ENCODE measurements at places on chromosomes 7 and 10.

DNA sequence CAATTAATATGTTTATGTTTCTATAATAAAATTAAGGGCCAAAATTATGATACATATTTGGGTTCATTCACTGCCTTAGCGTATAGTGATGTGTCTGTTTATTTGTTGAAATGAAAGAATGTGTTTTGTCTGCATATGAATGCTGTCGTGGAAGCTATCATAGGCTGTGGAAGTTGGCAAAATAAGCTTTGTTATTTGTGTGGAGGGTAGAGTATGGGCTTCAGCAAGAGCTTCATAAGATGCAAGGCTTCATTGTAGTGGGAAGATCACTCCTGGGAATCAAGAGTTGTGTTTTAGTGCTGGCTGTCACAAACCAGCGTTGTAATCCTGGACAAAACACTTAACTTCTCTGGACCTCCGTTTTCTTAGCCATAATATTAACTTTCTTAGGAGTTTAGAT, 2.5 kb downstream of the SLK start:
- DNase-seq: no peak

DNA sequence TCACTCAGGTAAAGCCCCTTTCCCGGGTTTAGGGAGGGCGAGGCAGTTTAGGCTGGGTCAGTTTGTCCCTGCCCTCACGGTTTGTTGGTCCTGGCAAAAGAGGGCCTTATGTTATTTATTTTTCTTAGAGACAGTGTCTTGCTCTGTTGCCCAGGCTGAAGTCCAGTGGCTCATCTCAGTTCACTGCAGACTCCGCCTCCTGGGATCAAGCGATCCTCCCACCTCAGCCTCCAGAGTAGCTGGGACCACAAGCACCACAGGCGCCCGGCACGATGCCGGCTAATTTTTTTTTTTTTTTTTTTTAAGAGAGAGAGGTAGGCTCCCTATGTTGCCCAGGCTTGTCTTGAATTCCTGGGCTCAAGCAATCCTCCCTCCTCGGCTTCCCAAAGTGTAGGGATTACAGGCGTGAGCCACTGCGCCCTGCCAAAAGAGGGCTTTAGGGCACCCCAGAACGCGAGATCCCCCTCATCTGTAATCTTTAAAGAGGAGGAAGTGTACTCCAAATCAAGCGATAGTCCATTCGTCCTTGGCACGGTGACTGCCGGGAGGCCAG, 626 bp upstream of the BMS1 start:
- DNase-seq: no peak

DNA sequence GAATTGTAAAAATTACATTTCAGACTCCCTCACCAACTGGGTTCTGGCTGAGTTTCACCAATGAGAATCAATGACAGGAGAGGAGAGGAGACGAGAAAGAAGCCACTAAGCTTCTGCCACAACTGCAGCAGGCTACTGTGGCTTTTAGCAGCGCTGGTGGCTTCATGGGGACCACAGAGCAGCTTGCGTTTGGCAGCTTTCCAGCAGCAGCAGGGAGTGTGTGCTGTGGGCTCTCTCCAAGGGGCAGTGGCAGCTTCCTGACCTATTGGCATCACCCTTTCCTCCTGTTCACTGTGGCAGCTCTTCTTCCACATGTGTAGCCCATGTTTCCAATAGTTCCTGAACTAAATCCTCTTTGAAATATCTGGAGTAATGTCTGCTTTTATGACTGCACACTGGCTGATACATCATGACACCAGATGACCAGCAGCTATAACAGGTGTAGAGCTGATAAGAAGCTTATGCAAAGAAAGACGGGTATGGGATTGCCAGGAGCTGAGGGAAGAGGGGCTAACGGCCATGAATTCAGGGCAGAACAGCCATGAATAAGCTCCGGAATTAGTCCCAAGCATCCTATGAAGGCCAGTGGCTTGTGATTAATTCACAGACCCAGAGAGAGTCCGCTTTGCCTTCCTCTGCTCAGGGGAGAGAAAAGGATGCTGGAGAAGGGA, 46.8 kb downstream of the KCNH2 start:
- no peak for DNase-seq

DNA sequence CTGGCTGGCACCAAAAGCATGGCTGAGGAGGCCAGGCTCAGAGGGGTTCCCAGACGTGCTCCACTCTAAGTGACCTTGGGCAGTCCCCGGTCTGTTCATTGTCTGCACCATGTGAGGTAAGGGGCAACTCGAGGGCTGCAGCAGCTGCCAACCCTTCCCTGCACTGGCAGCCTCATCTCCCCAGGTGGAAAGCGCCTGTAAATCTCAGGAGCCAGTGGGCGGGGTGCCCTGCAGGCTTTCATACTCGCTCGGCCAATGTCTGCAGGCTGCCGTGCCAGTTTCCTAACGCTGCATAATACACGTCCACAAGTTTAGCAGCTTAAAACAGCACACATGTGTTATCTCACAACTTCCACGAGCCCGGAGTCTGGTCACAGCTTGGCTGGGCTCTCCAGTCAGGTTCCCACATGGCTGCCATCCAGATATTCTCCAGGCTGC, 12.6 kb upstream of the GDF10 start:
- DNase-seq: no peak

DNA sequence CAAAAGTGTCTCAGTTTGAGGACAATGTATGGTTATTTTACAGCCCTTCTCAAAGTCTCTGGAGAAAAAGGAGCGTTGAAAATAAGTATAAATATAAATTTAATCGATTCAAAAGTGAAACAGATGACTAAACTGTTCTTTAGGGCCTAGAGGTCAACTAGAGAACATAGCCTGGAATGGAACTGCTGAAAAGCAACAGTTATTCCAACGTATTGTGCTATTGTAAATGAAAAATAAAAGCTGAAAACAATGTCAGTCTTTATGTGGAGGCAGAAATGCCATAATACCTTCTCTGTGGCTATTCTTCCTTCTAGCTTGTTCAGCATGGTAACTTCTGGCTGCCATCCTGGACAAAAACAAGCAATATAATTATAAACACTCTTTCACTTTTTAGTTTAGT, 362.5 kb downstream of the ARL4A start:
- DNase-seq: no peak

- no peak for DNase-seq
Observed at GRCh38 chr7:141358386-141358785, 192.8 kb upstream of the AGK start.

DNA sequence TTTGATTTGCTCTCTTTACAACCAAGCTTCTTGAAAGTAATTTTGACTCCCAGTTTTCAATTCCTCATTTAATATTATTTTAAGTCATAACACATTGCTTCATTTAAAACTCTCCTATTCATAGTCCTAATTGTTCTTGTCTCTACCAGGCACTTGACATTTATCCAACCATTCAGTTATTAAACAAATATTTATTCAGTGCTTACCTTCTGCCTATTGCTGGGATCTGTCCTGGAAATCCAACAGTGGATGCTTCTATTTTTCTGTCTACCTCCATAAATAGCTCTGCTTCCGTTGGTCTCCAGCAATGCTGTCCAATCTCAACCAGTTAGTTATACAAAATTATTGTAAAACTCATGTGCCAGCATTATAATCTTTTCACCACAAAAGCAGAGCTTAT, 615.1 kb downstream of the ZWINT start:
- DNase-seq: no peak

DNA sequence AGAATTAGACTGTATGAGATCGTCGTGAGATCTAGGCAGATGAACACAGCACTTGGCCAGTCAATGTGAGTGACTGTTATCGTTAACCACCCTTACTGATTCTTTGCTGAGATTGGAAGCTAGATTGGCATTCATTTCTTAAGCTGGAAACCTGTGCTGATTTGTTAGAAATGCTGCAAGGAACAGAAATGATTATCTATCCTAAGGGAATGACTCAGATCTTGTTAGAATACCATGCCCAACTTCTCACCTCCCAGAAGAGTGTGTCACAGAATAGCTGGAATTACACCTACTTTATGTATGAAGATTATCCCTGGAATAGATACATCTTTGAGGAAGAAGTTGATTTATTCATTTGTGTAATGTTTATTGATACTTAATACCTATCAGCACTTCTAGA, 275.2 kb downstream of the AUTS2 start:
- DNase-seq: no peak

GRCh38 chr7:18087026-18087686, 59.5 kb upstream of the PRPS1L1 start:
- no peak for DNase-seq

GRCh38 chr10:32415361-32415760, 30.6 kb upstream of the CCDC7 start:
- DNase-seq: no peak

DNA sequence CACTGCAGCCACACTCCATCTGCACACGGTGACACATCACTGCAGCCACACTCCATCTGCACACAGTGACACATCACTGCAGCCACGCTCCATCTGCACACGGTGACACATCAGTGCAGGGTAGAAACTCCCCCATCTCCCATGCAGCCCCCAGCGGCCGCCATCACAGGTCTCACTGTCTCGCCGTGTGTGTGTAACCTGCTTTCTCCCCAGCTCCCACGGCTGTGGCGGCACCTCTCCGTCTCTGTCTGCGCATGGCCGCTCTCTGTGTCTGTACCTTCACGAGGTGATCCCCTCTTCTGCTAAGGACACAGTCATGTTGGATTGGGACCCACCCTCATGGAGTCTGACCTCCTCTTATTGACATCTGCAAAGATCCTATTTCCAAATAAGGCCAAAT, 527.4 kb downstream of the PTPRN2 start:
- no peak for DNase-seq

DNA sequence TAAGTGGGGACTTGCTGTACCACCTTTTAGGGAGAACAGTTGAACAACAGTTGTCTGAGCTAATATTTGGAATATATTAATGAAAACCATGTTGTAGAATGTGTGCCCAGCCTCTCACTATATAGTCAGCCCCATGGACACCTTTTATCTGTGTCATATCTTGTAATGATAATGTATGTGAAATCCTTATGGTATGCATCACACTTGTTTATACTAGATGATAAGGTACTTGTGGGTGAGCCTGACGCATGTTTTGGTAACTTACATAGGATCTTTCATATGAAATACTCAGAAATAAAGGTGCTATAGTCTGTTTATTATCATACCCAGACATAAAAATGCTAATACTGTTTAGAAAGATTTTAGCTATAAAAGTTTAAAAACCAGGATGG, 32.8 kb downstream of the CAMK1D start:
- no peak for DNase-seq

- no peak for DNase-seq
Observed at GRCh38 chr10:3255075-3255474, 82.5 kb upstream of the PITRM1 start.

GRCh38 chr7:137696376-137696775, 150.4 kb downstream of the DGKI start:
- no peak for DNase-seq

DNA sequence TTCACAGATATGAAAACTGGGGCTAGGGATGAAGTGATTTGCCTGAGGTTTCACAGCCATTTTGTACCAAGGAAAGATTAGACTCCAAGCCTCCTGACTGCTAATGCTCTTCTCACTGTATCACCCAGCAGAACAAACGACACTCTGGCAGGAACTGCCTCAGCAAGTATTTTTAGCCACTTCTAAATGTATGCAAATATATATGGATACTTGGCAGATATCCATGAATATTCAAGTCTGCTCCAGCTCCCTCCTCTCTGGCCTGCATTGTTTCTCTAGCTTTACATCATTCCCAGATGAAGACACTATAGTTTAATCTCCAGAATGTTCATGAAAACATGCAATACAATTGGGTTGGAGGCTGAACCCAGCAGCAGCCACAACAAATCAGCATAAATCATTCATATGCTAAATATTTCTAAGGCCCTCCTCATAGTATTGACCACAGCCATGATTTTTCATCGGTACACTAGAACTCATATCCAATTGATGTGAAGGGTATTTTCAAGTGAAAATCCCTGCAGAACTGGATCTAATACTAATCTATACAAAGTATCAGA, 65.5 kb downstream of the HPSE2 start:
- no peak for DNase-seq

DNA sequence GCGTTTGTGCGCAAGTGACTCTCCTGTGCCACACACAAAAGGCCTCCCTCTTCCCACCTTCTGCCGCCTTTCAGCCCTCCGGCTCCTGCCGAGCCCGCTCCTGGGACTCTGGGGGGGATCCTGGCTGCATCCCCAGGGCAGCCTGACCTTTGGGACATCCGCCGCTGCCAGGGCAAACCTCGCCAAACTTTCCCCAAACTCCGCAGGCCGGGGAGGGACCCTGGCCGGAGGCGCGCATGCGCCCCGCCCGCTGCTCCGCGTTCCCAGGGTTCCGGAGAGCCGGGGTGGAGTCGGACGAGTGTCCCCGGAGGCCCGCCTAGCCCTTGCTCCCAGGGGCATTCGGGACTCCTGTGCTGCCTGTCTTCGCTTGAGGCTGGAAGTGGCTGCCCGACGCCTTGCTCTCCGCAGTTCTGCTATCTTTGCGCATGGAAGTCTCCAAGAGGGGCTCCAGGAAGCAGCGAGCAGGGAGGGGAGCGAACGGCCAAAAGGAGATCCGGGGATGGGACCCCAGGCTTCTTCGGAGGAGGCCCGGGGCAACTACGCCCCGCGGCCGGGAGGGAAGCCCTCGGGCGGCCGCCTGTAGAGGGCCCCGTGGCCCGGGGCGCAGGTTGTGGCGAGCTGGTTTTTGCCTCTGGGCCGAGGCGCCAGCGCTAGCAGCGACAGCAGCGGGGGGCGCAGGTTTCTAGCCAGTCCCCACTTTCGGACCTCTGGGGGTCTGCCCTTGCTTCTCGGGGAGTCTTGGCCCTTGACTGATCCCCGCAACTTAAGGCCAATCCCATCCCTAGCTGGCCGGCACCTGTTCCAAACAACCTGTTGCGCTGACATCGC, 7.0 kb downstream of the PTF1A start:
- DNase-seq: no peak

GRCh38 chr7:117637937-117638336, 158.1 kb downstream of the CFTR start:
- no peak for DNase-seq

GRCh38 chr7:39357648-39358047, 208.6 kb upstream of the YAE1 start:
- no peak for DNase-seq

DNA sequence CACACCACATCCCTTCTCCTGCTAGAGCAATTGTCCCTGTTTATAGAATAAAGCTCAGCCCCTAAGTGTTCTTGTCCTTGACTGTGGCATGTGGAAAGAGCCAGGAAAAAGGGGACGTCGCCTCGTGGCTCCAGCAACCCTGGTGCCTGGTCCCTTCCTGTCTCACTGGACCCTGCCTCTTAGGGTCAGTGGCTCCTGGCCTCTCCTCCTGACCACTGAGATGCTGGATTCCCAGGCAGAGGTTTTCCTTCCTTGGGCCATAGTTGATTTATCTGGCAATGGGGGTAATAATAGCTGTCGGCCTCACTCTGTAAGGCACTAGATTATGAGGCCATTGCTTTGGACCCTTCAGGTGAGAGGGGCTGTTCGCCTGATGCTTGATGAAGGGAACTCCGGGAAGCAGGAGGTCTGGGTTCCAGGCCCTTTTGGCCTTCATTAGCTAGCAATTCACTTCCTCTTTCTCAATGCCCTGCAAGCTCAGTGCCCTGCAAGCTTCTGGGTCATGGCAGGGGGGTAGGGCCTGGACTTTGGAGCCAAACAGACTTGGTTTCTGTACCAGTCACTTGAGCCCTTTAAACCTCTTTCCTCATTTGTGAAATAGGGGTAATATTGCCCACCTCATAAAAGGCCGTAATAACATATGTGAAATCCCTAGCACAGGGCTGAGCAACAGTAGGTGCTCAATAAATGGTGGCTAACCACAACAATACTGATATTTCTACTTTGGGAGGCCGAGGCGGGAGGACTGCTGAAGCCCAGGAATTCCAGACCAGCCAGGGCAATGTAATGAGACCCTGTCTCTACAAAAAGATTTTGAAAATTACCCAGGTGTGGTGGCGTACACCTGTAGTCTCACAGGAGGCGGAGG, 1.1 kb downstream of the ASL start:
- no peak for DNase-seq

Data from naive thymus-derived CD4-positive, alpha-beta T cell (primary cell).